ENCODE measurements at places on chromosomes 1 and 21. TPM values are rescaled to one million over a fixed set of nuclear protein-coding genes. Genes with fewer than 3 reads are reported as not detected.

Gene AMY1C
- not detected for total RNA-seq

Gene ANGPTL7
- not detected for total RNA-seq

Gene STK40
- total RNA-seq, result 49.6 TPM

DNA sequence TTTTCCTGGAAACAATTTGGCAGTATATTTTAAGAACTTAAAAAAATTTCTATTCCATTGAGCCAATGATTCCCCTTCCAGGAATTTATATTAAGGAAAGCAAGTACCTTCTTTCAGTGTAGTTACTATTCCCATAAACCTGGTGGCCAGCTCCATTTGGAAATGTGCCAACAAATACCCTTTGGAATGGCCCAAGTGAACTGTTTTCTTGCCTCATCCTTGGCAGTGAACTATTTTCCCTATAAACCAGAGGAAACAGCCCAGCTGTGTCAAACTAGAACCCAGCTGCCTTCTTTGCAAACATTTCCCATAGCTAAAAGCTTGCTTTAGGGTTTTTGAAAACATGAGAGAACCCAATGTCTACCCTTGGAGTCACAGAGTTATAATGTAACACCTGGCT, 496.9 kb downstream of the NEGR1 start:
- no peak for DNase-seq

GRCh38 chr1:67159233-67159632, 7.0 kb upstream of the IL23R start:
- no peak for DNase-seq

DNA sequence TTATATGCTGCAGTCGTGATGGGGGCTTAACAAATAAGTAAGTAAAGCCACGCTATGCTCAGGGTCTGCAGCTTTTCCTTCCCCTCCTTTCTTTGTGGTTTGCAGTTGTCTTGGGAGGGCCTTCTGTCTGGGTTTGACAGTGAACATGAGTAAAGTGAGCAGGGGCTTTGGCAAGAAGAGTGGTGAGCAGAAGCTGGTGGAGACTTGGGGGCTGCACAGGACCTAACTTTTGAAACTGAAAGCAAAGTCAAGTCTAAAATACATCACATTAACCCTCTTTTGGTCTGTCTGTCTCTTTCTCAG, 368.6 kb upstream of the VAMP3 start:
- DNase-seq, result no peak

DNA sequence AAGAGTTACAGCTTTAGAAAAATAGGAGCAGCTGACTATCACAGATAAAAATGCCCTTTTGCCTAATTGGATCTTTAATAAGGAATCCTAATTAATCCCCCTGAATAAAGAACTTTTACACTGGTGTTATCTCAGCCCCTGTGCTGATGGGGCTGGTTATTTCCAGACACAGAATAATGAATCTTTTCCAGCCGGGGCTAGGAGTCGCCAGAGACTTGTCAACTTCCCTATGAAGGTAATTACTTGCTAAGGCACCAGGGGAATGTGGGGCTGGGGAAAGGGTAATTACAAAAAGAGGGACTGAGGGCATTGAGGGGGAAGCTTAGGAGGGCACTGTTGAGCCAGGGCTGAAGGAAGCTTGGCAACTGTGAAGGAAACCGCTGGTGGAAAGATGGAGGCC, 34.5 kb downstream of the HMGB4 start:
- no peak for DNase-seq

- no peak for DNase-seq
Observed at GRCh38 chr1:225911191-225912130, 12.6 kb downstream of the PYCR2 start.

GRCh38 chr21:45160198-45160597, 85.8 kb downstream of the ADARB1 start:
- no peak for DNase-seq

All from Panc1 (cell line).